ENCODE measurements at places on chromosomes 2 and 18.
A peak's percentile ranks its signal among the peaks of the same experiment; 100 is the strongest.

- no peak for DNase-seq
Measured at GRCh38 chr2:158293722-158294121, 162.8 kb downstream of the CCDC148 start.

- DNase-seq, result peak; percentile 67
Measured at GRCh38 chr2:197889041-197889440, 84.6 kb downstream of the PLCL1 start.

DNA sequence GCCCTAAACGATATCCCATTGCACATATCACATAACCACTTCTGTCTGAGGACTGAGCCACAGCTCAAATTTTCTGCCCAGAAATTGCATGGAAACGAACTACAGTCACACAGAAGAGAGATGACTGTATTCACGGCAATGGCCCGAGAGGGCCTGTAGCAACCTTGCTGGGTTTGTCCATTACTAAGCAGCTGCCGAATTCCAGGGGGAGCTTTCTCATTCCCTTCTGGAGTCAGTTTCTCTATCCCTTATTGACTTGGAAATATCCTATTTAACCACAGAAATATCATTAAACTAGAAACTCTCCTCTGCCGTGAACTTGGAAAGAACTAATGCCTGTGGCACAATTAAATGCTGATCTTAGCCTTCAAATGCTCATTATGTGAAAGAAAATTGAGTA, 183.9 kb downstream of the DNER start:
- DNase-seq, result no peak

GRCh38 chr2:74201196-74201595, 2.8 kb downstream of the MTHFD2 start:
- no peak for DNase-seq

- DNase-seq, result no peak
Measured at GRCh38 chr2:119683074-119683712, 4.2 kb downstream of the TMEM177 start.

- DNase-seq, result no peak
Measured at GRCh38 chr2:1837022-1837421, 92.7 kb upstream of the PXDN start.

GRCh38 chr2:26645762-26646161, 4.6 kb upstream of the CIB4 start:
- no peak for DNase-seq

GRCh38 chr2:22198381-22199283, 1074.9 kb downstream of the TDRD15 start:
- DNase-seq, result no peak

Measured in common myeloid progenitor, CD34-positive (primary cell).